ENCODE measurements at places on chromosomes 2 and 18. TPM values are rescaled to one million over a fixed set of nuclear protein-coding genes. Genes with fewer than 3 reads are reported as not detected.

DNA sequence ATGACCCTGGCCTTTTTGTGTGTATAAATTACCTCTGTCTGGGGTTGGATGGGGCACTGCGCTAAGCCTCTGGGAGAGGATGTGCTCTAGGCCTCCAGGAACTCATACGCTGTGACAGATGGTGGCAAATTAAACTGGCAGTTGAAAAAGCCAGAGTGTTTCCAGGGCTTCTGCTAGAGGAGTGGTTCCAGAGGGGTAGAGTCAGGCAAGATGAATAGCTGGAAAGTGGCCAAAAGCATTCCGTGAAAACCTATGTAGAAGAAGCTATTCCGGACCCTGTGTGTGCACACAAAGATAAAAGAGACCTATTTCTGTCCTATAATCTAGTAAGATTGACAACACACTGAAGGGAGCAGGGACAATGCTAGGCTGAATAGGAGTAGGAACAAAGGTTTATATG is 84.8 kb downstream of the ACTR3 start:
- H3K27me3 ChIP-seq: no peaks in the 10 kb centered on the region
- H3K4me1 ChIP-seq: peaks cover 12% of the 10 kb centered on the region
- H3K27ac ChIP-seq: no peak overlapping the region
- DNase-seq: no peak

IER3IP1 gene
- 12.3 TPM for total RNA-seq

- no peaks in the 10 kb centered on the region for H3K27me3 ChIP-seq
- no peak overlapping the region for H3K27ac ChIP-seq
- no peaks in the 10 kb centered on the region for H3K4me1 ChIP-seq
- DNase-seq: no peak
These were observed 243.6 kb downstream of the TMEM182 start for GRCh38 chr2:103005393-103005792.

DNA sequence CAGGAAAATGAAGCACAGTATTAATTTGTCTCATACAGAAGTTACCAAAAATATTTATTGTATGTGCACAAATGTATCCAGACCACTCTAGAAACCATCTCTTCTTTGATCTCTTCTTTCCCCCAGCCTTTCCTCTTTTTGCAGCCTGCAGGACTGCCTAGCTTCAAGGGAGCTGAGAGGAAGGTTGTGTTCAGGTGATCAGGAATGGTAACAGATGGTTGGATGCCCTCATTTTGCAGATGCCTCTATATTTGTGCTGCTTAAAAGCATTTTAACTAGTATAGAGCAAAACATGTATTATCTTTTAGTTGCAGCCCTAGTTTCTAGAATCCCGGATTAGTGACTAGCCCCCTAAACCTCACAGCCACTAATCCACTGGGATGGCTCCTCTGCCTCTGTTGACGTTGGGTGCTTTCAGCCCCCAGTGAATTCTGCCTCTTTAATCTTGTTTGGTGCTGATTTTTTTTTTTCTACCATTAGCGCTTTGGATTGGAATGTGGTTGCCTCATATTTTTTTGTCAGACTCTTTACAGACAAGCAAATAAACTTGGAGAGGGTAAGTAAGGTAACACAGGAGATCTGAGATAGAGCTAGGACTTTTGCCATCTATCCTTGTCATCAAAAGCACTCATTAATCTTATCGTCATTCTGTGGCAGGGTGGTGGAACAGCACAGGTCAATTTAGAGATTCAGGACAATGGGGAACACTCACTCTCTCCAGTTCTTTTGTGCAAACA is 103.8 kb upstream of the NDUFV2 start:
- H3K4me3 ChIP-seq: no peak overlapping the region
- DNase-seq: no peak
- no peaks in the 10 kb centered on the region for H3K4me1 ChIP-seq
- H3K27me3 ChIP-seq: no peaks in the 10 kb centered on the region

- no peaks in the 10 kb centered on the region for H3K27me3 ChIP-seq
- H3K4me3 ChIP-seq: no peak overlapping the region
- no peaks in the 10 kb centered on the region for H3K36me3 ChIP-seq
- no peaks in the 10 kb centered on the region for H3K4me1 ChIP-seq
- no peak overlapping the region for H3K27ac ChIP-seq
These were observed 819.5 kb downstream of the BCL11A start for GRCh38 chr2:59733970-59734369.

GRCh38 chr2:82317012-82317411 is 2012.5 kb upstream of the LRRTM1 start:
- no peak overlapping the region for H3K27ac ChIP-seq
- DNase-seq: no peak
- no peaks in the 10 kb centered on the region for H3K4me1 ChIP-seq
- H3K4me3 ChIP-seq: no peak overlapping the region
- H3K36me3 ChIP-seq: no peaks in the 10 kb centered on the region

GRCh38 chr2:5720426-5720825 is 28.2 kb downstream of the SOX11 start:
- no peaks in the 10 kb centered on the region for H3K4me1 ChIP-seq
- no peaks in the 10 kb centered on the region for H3K36me3 ChIP-seq
- H3K27ac ChIP-seq: no peak overlapping the region
- no peaks in the 10 kb centered on the region for H3K27me3 ChIP-seq

GRCh38 chr2:9738535-9739496 is 104.5 kb upstream of the TAF1B start:
- H3K27ac ChIP-seq: peak overlapping the region; percentile 32
- H3K36me3 ChIP-seq: no peaks in the 10 kb centered on the region
- peak; percentile 46 for DNase-seq
- H3K27me3 ChIP-seq: no peaks in the 10 kb centered on the region

- no peaks in the 10 kb centered on the region for H3K4me1 ChIP-seq
- H3K36me3 ChIP-seq: no peaks in the 10 kb centered on the region
- H3K27me3 ChIP-seq: no peaks in the 10 kb centered on the region
- no peak overlapping the region for H3K4me3 ChIP-seq
These were observed 54.8 kb upstream of the LPIN2 start for GRCh38 chr18:3067722-3068121.

CRACDL gene
- 30.4 TPM for total RNA-seq

CAPN13 gene
- 2.2 TPM for total RNA-seq

DNA sequence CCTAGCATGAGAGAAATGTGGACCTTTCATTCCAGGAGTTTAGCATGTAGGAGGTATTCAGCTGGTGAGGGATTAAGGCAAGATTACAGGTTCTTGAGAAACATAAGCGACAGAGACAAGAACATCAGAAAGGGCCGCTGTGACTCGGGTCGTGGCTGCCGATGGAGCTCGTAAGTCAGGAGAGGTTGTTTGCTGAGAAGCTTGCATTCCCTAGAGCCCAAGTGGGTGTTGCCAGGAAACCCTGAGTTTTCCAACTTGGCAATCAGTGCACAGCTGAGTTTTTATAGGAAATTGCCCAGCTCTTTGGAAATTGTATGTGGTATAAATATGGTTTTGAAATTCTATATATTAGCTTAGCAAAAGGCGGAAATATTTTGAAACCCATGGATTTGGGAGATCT is 46.4 kb upstream of the CYP1B1 start:
- no peaks in the 10 kb centered on the region for H3K36me3 ChIP-seq
- no peak for DNase-seq
- no peak overlapping the region for H3K4me3 ChIP-seq
- H3K27me3 ChIP-seq: no peaks in the 10 kb centered on the region

DNA sequence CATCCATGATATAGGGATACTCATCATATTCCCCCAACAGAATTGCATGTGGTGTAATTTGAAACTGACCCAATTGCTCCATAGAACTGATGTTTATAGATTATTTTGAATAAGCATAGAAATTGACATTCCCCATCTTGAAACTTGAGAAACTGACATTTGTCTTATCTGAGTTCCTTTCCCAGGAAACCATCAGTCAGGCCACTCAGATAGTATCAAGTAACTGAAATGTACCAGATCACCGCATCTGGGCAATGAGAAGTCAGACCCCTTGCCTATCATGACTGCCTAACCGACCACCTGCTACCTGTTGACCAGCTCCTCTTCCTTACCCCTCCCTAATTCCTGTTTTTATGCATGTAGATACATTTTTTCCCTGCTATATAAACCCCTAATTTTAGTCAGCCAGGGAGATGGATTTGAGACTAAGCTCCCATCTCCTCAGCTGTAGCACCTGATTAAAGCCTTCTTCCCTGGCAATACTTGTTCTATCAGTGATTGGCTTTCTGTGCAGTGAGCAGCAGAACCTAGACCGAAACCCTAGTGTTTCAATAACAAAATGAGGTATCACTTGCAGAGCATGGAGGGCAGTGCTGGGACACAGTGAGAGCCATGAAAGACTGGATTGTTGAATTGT is 274.5 kb downstream of the LPIN1 start:
- DNase-seq: no peak
- H3K27ac ChIP-seq: no peak overlapping the region
- no peaks in the 10 kb centered on the region for H3K27me3 ChIP-seq
- no peak overlapping the region for H3K4me3 ChIP-seq

G6PC2 gene
- 2.5 TPM for total RNA-seq

ZNF385B gene
- total RNA-seq: 37.4 TPM

- H3K27ac ChIP-seq: no peak overlapping the region
- no peak overlapping the region for H3K4me3 ChIP-seq
These were observed 173.0 kb downstream of the CTIF start for GRCh38 chr18:48711651-48712486.

- no peak overlapping the region for H3K27ac ChIP-seq
- no peaks in the 10 kb centered on the region for H3K4me1 ChIP-seq
- DNase-seq: no peak
These were observed 205.7 kb downstream of the DSEL start for GRCh38 chr18:67310826-67311225.

- H3K4me3 ChIP-seq: no peak overlapping the region
- H3K4me1 ChIP-seq: peaks cover 28% of the 10 kb centered on the region
- no peaks in the 10 kb centered on the region for H3K27me3 ChIP-seq
- H3K36me3 ChIP-seq: no peaks in the 10 kb centered on the region
- DNase-seq: no peak
These were observed 323.1 kb upstream of the TNP1 start for GRCh38 chr2:217182926-217183325.

TCF7L1 gene
- 6.7 TPM for total RNA-seq

STK39 gene
- total RNA-seq: 26.4 TPM

DNA sequence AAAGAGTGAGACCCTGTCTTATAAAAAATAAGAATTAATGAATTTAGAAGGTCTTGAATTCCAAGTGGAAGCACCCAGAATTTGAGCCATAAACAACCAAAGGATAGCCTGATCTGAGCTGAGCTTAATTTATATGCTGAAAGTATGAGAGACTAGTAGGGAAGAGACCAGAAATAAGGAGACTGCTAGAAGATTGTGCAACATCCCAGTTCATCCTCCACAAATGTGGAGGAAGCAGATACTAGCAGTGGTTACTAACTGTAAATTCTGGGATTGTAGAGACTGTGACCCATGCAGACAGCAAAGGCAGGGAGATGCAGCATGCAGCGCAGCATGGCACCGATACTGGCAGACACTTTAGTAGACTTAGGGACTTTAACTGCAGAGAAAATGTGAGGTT is 1.5 kb upstream of the SULT1C2 start:
- H3K36me3 ChIP-seq: no peaks in the 10 kb centered on the region
- DNase-seq: no peak
- H3K27ac ChIP-seq: no peak overlapping the region

DNA sequence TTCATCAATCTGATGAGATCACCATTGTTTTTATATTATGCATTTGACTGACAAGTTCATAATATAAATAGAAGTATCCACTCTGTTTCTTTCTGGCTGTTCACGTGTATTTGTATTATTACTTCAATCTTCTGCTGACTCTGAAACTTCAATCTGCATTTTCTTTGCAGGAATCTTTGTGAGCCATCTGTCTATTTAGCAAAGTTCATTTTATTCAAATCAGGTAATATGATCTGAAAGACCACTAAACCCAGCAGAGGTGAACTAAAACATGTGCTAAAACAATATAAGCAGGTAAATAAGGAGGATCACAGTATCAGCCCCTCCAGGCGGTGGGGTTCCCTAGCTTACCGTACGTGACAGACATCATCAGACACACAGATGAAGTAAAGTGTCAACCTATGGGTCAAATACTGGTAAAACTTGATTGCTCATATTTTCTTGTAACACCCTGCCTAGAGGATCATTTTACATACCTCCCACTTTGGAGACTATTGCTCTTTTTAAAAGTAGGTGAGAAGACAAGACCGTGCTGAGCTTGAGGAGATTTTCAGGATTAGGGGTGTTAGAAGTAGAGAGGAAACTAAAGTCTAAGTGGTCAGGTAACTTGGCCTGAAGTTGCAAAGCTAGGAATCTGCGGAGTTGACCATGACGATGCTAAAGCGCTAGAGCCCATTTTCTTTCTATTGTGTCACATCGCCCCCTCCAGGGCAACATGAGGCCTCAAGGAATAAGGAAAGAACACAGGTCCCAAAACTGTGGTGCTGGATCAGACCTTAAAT is 9.0 kb downstream of the DTNB start:
- H3K27me3 ChIP-seq: no peaks in the 10 kb centered on the region
- H3K4me1 ChIP-seq: no peaks in the 10 kb centered on the region
- no peaks in the 10 kb centered on the region for H3K36me3 ChIP-seq

TNFRSF11A gene
- 2.4 TPM for total RNA-seq

DNA sequence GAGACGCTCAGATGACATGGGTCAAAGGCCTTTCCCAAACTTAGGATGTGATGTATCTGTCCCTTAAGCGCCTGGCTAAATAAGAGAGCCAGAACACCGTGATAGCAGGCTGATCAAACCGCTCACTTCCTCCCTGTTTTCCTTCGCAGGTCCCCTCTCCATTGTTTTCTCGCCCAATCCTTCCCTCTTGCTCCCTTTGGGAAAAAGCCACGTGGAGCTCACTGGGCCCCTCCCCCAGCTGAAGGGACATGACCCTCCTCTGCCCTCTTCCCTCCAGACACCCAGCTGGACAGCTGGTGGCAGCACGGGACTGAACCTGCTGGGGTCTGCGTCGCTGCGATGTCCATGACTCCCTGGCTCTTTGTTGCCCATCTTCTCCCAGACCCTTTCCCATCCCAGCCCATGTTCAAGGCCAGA is 201.7 kb downstream of the TNS1 start:
- H3K4me3 ChIP-seq: no peak overlapping the region
- peak; percentile 41 for DNase-seq
- H3K27me3 ChIP-seq: no peaks in the 10 kb centered on the region
- H3K27ac ChIP-seq: peak overlapping the region; percentile 59
- H3K4me1 ChIP-seq: peaks cover 35% of the 10 kb centered on the region

DNA sequence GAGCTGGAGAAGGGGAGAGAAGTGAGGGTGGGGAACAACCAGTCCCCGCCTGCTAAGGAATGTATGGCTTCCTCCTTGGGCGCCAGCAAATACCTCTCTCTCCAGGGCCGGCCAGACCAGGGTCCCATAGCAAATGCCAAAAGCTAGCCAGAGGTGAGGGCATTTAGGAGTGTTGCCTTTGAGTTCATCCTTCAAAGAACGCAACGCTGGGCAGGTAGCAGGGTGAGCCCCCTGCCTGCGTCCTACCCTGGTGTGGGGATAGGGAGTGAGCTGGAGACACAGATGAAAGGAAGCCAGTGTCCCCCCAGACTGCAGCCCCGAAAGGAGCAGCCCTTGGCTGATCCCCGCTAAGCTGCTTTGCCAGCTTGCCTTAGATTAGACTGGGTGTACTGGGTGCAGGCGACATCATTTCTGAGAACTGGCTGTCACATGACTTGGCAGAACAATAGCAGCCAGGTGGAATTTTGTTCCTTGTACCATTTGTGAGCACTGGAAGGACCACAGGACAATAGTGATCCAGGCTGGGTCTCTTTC is 40.4 kb downstream of the KLHL29 start:
- DNase-seq: no peak
- H3K4me3 ChIP-seq: no peak overlapping the region
- no peaks in the 10 kb centered on the region for H3K36me3 ChIP-seq
- H3K27me3 ChIP-seq: no peaks in the 10 kb centered on the region

- no peak for DNase-seq
- no peaks in the 10 kb centered on the region for H3K27me3 ChIP-seq
- peaks cover 31% of the 10 kb centered on the region for H3K4me1 ChIP-seq
- no peak overlapping the region for H3K27ac ChIP-seq
These were observed 92.5 kb upstream of the PPP1CB start for GRCh38 chr2:28659127-28659526.

UGT1A10 gene
- 0.68 TPM for total RNA-seq

TBC1D8 gene
- total RNA-seq: 125 TPM

GRCh38 chr2:206062724-206063123 is 23.2 kb downstream of the INO80D start:
- H3K4me3 ChIP-seq: no peak overlapping the region
- no peak overlapping the region for H3K27ac ChIP-seq
- H3K4me1 ChIP-seq: no peaks in the 10 kb centered on the region
- no peak for DNase-seq

Measured in testis (tissue), 5 donors.